ENCODE measurements at places on chromosomes 4 and X.

DNA sequence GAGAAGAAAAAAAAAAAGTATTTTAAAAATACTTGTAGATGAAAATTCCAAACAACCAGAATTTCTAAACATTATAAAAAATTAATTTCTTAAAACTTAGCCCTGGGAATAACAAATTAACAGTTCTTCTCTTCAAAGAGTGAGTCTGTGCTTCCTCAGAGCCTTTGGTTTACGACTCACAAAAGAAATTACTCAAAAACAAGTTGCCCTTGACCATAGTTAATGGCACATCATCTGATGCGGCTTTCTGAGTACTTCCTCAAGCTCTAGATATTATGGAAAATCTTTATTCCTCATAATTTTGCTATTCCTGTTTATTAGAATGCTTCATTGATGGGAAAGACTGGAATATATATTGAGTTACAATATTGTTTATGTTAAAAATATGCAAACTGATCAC, 23.7 kb downstream of the TAPT1 start:
- no peak for DNase-seq

DNA sequence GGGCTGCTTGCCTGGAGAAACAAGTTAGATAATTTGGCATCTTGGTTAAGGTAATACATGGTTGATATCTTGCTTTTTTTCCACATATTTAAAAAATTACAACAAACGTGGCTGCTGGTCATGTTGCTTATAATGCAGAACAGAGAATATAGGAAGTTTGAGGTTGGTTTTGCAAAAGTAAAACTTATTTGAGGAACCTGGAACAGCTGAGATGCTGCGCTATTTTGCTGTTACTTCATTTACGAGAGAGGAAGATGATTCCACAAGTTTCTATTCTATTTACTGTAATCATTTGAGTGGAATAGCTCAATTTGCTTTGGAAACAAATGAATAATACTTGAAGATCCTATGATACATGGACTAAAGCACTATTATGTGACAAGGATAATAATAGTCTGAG, 118.9 kb downstream of the TMA16 start:
- no peak for DNase-seq

DNA sequence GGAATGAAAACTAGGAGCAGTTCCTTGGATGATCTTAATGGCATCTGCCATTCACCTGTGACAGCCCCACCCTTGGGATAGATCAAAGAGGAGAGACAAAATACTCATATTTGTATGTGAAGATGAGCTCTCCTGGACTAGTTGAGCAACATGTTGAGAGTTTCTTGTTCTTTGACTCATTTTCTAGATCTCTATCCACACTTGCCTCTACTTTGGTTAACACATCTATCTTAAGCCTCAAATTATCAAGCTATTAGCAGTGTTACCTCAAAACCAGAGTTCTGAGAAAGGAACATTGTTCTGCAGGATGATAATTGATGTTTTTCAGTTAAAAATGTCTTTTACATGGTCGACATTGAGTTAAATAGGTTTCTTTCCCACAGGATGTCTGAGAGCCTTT, 94.2 kb upstream of the TEX13D start:
- no peak for DNase-seq

DNA sequence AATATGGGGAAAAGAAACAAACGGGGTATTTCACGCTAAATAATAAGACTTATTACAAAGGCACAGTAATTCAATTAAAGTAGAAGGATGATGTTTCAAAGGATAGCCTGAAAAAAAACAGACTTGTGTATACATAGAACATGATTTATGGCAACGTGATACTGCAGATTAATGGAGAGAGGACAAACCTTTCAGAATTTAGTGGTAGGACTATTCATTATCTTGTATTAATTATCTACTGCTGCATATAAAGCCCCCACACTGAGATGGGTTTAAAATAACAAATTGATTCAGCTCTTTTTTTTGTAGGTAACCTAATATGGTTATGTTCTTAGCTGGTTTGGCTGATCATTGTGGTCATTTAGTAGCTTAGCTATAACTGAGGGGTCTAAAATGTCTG, 1269.0 kb downstream of the FSTL5 start:
- no peak for DNase-seq

DNA sequence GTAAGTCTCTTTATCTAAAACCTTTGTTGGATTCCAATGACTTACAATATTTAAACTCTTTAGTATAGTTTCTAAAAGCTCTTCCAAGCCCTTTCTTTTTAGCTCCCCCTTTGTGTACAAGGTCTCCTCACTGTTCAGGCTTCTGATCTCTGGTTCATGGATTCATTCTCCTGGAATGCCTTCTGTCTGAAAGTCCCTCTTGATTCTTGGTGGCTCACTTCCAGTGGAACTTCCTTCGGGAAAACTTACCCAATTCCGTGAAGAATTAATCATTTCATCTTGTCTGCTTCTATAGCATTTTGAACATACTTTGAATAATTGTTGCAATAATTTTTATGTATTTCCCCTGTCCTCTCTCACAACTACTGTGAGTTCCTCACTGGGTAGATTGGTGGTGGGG, 3.6 kb downstream of the ARHGAP24 start:
- no peak for DNase-seq

DNA sequence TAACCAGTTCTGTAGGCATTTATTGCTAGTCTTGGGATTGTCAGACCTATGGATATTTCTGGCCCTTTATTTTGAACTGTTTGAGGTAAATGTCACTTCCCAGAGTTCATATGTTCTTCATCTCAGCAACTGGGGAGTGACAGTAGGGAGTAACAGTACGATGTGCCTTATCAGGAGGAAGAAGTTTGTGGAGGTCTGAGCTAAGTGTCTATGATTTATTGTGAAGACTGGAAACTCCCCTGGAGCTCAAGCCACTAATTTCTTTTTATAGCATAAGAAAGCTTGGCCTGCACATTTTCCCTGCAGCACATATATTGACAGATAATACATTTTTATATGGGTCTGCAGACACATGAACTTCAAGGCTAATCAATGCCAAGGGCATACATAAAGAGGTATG, 383.8 kb downstream of the GRXCR1 start:
- DNase-seq: no peak

GRCh38 chr4:182973941-182974340, 56.8 kb upstream of the DCTD start:
- no peak for DNase-seq

- no peak for DNase-seq
Observed at GRCh38 chr4:24236120-24236519, 346.3 kb upstream of the PPARGC1A start.

DNA sequence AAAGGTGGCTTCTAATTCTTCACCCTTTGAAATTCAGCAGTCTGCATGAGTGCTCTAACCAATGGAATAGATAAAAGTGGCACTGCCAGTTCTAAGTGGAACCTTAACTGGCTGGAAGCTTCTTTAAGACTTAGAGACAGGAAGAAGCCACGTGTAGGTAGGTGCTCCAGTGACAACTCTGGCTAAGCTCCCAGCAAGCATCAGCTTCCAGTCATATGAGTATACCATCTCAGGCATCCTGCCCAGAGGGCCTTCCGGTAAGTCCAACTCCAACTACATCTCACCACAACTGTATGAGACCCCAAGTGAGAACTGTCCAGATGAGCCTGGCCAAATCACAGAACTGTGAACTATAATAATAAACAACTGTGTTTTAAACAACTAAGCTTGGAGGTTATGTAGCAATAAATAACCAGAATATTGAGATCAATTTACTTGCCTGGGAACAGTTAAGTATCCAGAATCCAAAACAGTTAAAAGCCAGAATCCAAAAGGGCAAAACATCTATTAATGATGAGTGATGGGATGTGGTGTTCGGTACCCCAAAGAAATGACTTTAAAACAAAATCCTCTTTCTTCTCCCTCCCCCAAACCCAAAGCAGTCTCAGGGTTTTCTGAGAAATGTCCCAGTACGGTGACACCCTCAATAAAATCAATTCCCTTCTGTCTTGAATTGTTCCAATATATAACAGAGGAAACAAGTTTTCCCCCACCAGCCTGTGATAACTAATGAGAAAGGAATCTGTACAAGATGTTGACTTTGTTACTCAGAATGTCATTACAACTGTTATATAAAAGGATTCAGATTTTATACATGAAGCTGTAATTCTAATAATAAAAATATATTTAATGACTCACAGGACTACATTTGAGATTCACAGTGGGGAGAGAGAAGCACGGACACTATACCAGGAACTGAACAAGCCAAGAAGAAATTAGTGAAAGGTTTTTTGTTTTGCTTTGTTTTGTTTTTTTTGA, 4.2 kb downstream of the TSPAN5 start:
- no peak for DNase-seq

- DNase-seq: no peak
Observed at GRCh38 chr4:1122505-1122904, 9.1 kb upstream of the RNF212 start.

GRCh38 chrX:42720209-42720608, 57.8 kb downstream of the PPP1R2C start:
- DNase-seq: no peak

DNA sequence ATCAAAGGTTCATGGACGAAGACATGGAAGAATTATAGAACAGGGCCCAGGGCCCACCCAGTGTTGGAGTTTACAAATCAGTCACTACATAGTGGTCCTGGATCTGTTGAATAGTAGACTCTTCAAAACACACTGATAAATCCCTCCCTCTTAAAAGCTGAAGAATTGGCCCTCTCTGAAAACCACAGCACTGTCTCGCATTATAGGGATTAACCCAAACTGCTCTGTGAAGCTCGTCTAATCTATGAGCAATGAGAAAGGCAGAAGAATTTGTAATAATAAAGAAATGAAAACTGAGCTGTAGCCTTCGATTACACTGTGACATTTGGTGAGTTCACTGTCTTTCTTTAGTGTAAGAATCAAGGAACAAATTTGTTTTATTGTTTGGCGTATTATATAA, 92.5 kb upstream of the ZFP42 start:
- no peak for DNase-seq

DNA sequence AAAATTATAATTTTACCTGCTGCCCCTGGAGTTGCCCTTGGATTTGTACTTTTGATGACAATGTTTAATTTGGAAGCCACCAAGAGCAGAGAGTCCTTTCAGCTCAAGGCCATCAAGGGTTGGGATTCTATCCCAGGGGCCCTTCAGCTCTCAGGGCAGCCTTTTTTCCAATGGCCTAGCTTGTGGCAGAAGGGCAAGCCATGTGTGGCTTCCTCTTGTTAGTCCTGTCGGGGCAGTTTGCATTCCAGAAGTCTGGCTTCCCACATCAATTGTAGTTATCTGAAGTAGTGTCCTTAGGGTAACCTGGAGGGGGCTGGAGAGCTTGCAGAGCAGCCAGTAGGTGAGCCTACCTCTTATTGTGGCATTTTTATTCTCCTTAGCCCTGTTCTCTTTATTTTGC, 569.4 kb downstream of the TRAM1L1 start:
- DNase-seq: no peak

- no peak for DNase-seq
Observed at GRCh38 chr4:73944061-73944875, 37.6 kb downstream of the PF4 start.

DNA sequence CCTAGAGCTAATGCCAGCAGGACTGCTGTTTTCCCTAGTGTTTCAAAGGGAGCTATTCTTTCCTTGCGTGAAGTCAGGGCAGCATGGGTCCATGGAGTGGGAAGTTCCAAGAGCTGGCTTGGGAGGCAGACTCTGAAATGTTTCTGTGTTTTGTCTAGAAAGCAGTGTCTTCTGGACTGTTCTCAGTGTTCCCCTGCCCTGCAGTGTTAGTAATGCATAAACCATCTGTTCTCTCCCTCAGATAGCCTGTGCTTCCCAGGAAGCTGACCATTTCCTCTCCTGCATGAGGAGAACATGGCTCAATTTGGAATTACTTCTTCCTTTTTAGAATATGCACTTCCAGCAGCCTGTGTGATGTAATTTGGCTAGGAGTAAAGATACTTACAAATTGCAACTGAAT, 116.7 kb upstream of the CXCL13 start:
- no peak for DNase-seq

- no peak for DNase-seq
Observed at GRCh38 chrX:30814978-30815377, 74.1 kb downstream of the TAB3 start.

DNA sequence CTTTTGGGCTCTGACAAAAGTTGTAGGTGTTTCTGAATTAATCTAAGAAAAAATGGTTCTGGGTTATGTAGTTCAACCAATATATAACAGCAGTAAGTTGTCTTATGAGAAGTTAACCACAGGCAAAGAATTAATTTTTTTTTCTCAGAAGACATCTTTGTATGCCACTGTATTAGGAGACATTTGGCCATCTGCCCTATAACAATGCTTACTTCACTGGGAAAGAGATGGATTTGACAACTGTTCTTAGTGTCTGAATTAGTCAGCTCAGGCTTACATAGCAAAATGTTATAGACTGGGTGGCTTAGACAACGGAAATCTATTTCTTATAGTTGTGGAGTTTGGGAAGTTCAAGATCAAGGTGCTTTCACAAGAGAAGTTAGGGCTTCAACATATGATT, 508.1 kb downstream of the STIM2 start:
- DNase-seq: no peak

DNA sequence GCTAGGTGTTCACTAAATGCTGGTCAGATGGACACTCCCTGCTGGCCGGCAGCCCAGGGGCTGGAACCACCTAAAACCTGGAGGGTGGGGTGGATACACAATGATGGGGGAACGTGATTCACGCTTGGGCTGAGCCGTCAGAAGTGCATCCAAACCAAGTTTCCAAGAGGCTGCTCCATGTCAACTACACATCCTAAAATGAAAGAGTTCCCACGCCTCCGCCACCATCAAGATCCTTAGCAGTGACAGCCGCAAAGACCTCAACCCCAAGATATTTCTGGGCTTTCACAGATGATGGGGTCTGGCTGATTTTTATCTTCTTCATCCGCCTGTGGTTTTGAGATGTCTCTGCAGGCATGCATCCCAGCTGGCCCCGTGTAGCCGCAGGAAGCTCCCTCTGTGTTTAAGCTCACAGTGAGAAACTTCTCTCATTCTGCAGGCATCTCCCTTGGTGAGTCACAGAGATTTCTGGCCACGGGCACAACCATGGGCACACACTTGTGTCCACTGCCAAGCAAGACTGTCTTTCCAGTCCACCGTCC, 84.4 kb downstream of the HTRA3 start:
- DNase-seq: no peak

GRCh38 chr4:118076958-118077766, 42.9 kb downstream of the NDST3 start:
- DNase-seq: no peak

DNA sequence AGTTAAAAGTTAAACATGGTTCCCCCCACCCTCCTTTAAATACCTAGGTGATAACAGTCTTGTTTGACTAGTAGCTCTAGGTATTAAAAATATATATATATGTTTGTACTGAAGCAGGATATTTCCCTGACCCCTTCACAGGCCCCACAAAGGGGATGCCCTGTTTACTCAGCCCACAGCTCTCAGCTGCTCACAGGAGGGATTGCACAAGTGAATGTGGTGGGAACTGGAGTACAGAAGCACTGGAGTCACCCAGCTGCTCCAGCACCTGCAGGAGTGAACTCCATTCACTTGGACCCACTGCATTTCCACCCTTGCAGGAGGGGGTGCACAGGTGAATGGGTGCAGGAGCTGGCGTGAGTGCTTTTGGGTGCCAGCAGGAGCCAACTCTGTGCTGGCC, 99.3 kb upstream of the TLR3 start:
- no peak for DNase-seq

DNA sequence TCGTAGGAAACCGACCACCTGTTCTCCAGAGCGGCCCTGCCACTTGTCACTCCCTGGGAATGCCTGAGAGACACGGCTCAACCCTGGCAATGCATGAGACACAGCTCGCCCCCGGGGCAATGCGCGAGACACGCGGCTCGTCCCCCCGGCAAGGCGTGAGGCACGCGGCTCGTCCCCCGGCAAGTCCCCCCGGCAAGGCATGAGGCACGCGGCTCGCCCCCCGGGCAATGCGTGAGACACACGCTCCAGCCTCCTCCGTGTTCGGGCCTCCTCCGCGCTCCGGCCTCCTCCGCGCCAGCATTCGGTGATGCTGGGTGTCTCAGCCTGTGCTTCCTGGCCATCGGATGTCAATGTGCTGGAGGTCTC, 27.5 kb upstream of the CPLX1 start:
- DNase-seq: no peak

Measured in GDM1 (cell line).